ENCODE measurements at places on chromosomes 2 and 18.

- no peak for DNase-seq
These were observed 16.3 kb downstream of the SIX3 start for GRCh38 chr2:44957656-44958327.

DNA sequence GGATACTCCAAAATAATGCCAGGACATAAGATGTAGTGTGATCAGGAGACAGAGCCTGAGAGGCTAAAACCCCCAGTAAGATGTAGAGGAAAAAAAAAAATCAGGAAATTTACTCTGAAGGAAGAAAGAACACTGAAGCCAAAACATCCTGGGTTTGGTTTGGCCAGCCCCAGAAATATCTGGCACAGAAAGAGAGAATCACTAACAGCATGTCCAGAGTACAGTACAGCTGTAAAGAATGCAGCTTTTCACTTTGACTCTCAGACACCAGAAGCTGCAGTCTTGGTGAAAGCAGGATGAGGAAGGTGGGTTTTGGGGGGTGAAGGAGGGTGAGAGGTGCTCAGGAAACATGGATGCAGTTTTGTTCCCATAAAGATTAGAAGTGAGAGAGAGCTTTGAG is 1577.7 kb upstream of the ACVR2A start:
- DNase-seq: no peak

GRCh38 chr2:222977121-222977520 is 74.9 kb upstream of the KCNE4 start:
- DNase-seq: no peak

- no peak for DNase-seq
These were observed 217.6 kb downstream of the ALPK2 start for GRCh38 chr18:58411323-58411722.

- DNase-seq: no peak
These were observed 98.3 kb downstream of the SH3YL1 start for GRCh38 chr2:165530-165929.

DNA sequence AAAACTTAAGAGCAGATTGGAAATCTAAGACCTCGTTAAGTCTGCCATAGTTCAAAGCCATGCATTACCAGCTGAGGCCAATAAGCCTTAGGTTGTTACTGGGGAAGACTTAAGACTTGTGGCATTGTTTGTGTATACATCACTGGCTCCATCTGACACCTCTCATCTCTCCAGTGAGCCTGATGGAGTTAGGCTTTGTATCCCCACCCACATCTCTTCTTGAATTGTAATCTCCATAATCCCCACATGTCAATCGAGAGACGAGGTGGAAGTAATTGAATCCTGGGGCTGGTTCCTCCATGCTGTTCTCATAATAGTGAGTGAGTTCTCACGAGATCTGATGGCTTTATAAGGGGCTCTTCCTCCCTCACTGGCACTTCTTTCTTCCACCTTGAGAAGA is 404.6 kb downstream of the ARHGAP15 start:
- DNase-seq: no peak

- DNase-seq: no peak
These were observed 112.9 kb downstream of the RAPGEF4 start for GRCh38 chr2:172848519-172848918.

- DNase-seq: no peak
These were observed 91.7 kb upstream of the LCLAT1 start for GRCh38 chr2:30355306-30355705.

DNA sequence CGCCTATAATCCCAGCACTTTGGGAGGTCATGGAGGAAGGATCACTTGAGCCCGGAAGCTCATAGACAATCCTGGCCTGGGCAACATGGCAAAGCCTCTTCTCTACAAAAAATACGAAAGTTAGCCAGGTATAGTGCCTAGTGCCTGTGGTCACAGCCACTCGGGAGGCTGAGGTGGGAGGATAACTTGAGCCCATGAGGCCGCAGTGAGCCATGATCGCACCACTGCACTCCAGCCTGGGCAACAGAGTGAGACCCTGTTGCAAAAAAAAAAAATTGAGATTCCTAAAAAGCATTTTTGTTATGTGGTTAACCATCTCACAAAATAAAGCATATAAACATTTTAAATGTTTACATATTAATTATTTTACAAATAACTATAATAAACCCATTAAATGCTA is 13.9 kb downstream of the PCBP1 start:
- no peak for DNase-seq

DNA sequence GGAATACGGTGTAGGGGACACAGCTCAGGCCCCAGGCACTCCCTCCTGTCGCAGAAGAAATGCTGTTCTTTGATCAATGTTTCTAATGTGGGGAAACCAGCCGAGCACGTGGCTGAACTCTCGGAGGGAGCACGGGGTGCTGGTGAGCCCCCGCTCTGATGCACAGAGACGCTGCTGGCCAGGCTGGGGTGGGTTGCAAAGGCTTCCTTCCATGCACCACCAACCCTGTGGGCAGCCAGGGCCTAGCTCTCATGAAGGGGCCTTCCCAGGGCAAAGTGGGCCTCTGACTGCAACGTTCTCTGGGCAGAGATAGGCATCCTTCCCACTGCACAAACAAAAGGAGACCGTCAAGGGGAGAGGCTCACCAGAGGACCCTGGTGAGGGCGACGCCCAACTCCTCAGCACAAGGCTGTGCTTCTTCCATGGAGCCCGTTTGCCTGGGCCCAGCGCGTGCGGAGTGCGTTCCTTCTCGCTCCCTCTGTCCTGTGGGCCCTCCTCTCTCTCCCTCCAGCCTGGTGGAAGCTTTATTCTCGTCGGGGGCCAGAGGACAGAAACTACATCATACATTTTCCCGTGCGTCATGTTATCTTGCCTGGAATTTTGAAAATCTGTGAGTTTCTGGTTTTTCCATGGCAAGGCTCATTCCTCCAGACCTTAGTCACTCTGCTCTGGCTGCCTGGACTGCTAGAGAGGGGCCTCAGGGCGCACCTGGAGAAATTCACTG is 61.1 kb upstream of the SP3 start:
- no peak for DNase-seq

- no peak for DNase-seq
These were observed 79.2 kb upstream of the ST8SIA3 start for GRCh38 chr18:57273194-57273593.

- no peak for DNase-seq
These were observed 113.5 kb downstream of the CRIM1 start for GRCh38 chr2:36469106-36469477.

- DNase-seq: no peak
These were observed 51.5 kb downstream of the USP37 start for GRCh38 chr2:218516614-218517013.

DNA sequence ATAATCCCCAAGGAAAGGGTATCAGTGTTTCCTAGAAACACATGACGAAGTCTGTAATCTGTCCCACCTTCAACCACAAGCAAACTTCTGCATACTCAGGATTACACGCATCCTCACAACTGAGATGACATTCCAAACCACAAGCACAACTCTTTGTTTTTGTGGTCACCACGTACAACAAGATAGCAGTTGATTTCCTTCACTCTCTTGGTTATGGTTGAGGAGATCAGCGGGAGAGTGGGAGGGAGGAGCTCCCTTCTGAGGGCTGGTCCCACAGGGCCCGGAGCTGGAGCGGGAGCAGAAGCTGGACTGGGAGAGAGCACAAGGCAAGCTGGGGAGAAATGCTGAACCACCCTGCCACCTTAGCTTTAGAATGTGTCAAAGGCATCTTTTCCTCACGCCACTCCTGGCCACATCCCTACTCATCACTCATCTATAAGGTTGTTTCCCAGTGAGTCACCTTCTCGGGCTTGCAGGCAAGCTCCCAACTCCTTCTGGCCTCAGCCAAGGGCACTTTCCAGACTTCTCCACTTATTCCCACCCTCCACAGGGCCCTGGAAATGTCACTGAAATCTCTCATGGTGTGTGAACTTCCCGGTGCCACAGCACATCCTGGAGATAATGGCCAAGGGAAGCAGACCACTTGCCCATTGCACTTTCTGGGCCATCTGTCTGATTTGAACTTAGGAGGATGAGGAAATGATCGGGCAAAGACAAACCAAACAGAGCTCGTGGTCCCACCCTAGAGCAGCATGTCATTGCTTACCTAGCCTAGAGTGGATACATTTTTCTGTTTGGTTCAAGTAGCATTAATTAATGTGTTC is 98.9 kb upstream of the LGALSL start:
- DNase-seq: peak; percentile 91

DNA sequence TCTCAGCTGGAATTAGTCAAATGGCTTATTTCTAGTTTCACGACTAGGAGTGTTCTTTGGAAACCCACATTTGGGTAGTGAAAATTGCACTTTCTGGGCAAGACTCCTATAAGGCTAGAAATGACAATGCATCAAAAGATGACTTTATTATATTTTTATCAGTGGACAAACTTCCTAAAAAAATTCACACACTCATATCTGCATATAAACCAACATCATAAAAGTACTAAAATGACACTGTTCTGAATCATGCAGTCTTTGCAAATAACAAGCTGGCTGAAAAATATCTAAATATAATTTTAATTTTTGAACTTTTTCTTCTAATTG is 17.6 kb downstream of the MXD1 start:
- no peak for DNase-seq

GRCh38 chr2:20122864-20123263 is 71.4 kb upstream of the LAPTM4A start:
- no peak for DNase-seq

- DNase-seq: no peak
These were observed 54.8 kb upstream of the ZC3H15 start for GRCh38 chr2:186431306-186431705.

DNA sequence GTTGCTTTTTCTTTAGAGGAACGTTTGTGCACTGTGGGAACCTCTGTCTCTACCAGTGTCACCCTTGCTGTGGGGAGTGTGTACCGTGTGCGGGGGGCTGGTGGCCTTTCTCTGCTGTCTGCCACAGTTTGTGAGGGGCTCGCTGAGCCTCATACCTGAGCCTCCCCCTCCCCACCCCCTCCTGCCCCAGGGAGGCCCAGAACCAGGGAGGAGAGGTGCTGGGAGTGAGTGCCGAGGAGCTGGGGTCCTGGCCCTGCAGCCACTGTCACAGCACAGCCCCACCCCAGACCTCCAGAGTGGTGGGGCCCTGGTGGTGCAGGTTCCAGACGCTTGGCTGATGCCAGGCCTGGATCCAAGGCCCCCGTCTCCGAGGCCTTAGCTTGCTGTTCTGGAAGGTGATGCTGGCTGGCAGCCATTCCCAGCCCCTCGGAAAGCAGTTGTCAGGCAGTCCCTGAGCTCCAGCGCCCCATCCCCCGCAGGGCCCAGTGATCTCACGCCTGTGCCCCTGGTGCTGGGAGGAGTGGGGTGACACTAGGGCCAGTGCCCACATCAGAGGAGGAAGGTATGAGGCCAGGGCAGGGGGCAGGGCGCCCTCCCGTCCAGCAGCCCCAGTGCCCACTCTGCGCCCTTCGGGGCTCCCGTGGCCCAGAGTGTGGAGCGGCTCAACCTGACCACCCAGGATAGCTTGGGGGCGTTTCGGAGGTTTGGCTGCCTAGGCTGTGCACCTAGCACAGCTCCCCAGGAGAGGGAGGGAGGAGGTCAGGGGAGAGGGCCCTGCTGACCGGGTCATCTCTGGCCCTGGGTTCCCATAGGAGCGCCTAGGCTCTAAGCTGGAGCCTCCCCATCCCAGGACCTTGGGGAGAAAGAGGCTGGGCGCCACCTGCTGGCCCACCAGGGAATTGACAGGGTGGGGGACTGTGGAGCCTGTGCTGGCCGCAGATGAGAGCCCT is 53.0 kb upstream of the ALPP start:
- peak; percentile 25 for DNase-seq

DNA sequence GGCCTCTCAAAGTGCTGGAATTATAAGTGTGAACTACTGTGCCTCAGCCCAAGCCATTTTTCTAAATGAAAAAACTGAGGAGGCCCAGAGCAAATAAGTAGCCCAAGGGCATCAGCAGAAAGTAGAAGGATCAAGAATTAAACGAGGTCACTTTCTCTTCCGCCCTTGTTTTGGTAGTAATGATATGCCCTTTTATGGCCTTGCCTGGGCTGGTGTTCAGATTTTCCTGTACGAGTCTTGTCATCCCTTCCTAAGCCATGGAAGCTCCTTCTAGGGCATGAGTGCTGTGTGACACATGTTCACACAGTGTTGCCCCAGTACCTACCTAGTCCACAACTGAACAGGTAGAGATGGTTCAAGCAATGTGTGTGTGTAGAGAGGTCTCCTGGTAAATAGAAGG is 6.6 kb downstream of the HPCAL1 start:
- no peak for DNase-seq

- DNase-seq: no peak
These were observed 7.8 kb upstream of the ZNF532 start for GRCh38 chr18:58856881-58857280.

DNA sequence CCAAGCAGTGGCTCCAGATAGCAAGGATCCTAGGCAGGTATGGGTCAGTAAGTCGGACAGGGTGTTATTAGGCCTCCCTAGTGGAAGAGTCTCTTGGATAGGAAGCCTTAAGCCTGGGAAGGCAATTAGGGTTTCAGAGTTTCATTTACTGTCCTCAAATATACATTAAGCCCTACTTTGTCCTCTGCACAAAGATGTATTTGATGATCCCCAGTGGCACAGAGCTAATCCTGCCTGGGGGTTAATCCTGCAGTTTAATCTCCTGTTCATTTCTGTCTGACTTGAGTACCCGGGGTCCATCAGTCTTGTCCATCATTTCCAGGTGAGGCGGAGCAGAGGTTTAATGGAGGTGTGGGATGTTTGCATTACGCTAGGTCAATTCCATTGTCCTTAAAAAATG is 62.0 kb downstream of the MTCL1 start:
- no peak for DNase-seq

GRCh38 chr2:239305771-239306170 is 95.0 kb downstream of the HDAC4 start:
- no peak for DNase-seq

DNA sequence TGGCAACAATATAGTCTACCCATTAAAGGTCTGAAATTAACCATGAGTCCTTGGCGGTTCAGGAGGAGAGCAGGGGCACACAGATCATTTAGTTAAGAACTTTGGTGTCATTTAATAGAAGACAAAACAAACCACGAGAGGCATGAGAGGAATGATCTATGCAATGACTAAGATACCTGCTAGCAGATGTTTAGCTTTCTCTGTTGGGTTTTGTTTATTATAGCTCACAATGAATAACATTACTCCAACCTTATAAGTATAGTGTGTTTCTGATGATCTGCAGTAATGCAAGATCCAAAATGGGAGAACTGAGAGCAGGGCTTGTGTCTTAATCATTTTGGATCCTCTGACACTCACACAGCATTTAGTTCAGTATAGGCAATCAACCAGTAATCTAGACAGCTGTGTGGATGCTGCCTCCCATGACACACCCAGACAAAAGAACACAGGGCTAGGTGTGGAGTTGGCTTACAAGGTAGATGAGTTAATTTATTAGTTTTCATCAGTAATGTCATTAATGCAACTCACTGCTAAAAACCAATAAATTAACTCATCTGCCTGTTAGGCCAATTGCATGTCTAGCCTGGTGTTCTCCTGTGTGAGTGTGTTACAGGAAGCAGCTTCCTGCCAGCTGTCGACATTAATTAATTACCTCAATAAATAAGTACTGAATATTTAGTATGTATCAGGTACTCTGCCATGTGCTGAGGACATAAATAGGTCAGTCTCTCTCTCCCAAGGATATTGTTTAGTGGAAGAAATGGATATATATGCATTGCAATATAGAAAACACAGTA is 92.3 kb downstream of the CLIP4 start:
- no peak for DNase-seq

- DNase-seq: peak; percentile 54
These were observed 25.9 kb downstream of the MLPH start for GRCh38 chr2:237512774-237513466.
